ENCODE measurements at places on chromosomes 1 and 21. TPM values are rescaled to one million over a fixed set of nuclear protein-coding genes. Genes with fewer than 3 reads are reported as not detected.

PTPRC gene
- not detected for total RNA-seq

UBE2J2 gene
- total RNA-seq: 20.3 TPM

NPHS2 gene
- not detected for total RNA-seq

AIRE gene
- not detected for total RNA-seq

IGSF9 gene
- total RNA-seq: not detected

All from IMR-90 (cell line).